ENCODE measurements at places on chromosomes 11 and 22.

GRCh38 chr11:128747728-128748148 lies 53.9 kb downstream of the FLI1 start:
- DNase-seq, result no peak

- DNase-seq, result no peak
Measured at GRCh38 chr11:128518493-128519207, 68.7 kb downstream of the ETS1 start.

GRCh38 chr22:20823264-20823663 lies 35.3 kb downstream of the PI4KA start:
- DNase-seq, result no peak

- DNase-seq, result no peak
Measured at GRCh38 chr11:19651028-19651427, 61.6 kb upstream of the NAV2 start.

GRCh38 chr11:70544774-70545609 lies 146.7 kb downstream of the CTTN start:
- no peak for DNase-seq

DNA sequence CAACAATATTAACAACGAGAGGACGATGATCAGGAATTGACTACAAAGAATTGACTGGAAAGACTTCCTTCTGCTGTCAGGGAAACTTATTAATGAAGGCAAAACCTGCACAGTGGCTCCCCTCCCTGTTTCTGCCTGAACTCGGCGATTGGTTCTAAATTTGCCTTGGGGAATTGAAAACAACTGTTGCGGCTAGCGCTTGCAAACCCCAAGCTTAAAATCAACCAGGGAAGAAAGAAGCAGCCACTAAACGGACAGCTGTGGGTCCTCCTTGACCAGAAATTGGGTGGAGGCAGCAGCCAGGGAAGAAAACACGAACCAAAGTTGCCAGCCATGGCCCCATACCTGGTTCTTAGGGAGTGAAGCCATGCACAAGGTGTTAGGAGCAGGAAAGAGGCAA lies 383.5 kb upstream of the CADM1 start:
- no peak for DNase-seq

GRCh38 chr22:36125994-36126531 lies 34.5 kb downstream of the APOL3 start:
- DNase-seq, result no peak

Data from right lung (tissue), 10 donors.